Transverse colon (tissue), 4 donors: ENCODE measurements at places on chromosomes 13 and 19. TPM values are rescaled to one million over a fixed set of nuclear protein-coding genes. Genes with fewer than 3 reads are reported as not detected.

FBXL3 gene
- total RNA-seq, result 80.7 TPM

GPR12 gene
- total RNA-seq, result 0.14 TPM

ZNF229 gene
- total RNA-seq, result 1.00 TPM

FFAR3 gene
- total RNA-seq, result not detected

GRCh38 chr13:111897178-111897845, 169.6 kb upstream of the SOX1 start:
- no peaks in the 10 kb centered on the region for H3K36me3 ChIP-seq
- DNase-seq, result no peak
- H3K4me1 ChIP-seq, result no peaks in the 10 kb centered on the region
- no peak overlapping the region for H3K4me3 ChIP-seq
- no peak overlapping the region for H3K27ac ChIP-seq

DNA sequence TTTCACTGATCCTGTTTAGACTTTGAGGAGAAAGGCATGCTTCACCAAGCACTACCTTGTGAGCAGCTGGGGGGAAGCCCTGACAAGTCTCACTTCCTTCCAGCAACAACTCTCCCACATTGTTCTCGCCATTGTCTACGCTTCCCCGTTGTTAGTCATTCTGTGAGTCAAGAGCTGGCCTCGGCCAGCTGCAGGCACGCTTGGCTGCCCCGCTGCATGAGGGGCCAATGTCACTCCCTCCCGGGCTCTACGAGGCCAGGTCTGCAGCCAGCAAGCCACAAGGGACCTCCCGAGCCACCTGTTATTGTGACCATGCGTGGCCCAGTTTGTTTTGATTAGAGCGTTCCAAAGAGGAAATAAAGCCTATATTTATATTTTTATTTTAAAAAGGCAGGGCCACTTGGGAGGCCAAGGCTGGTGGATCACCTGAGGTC, 220.9 kb downstream of the FOXO1 start:
- DNase-seq, result peak; percentile 60
- H3K27me3 ChIP-seq, result no peaks in the 10 kb centered on the region
- H3K36me3 ChIP-seq, result no peaks in the 10 kb centered on the region
- H3K4me3 ChIP-seq, result no peak overlapping the region
- H3K4me1 ChIP-seq, result peaks cover 17% of the 10 kb centered on the region
- no peak overlapping the region for H3K27ac ChIP-seq

- DNase-seq, result peak; percentile 97
- H3K27me3 ChIP-seq, result no peaks in the 10 kb centered on the region
- H3K36me3 ChIP-seq, result peaks cover 31% of the 10 kb centered on the region
Observed at GRCh38 chr19:1438035-1438932, at the start of gene RPS15. Gene RPS15, plus strand, starts transcription at chr19:1438396. Its CDS starts 30 bp downstream, at chr19:1438426.

DNA sequence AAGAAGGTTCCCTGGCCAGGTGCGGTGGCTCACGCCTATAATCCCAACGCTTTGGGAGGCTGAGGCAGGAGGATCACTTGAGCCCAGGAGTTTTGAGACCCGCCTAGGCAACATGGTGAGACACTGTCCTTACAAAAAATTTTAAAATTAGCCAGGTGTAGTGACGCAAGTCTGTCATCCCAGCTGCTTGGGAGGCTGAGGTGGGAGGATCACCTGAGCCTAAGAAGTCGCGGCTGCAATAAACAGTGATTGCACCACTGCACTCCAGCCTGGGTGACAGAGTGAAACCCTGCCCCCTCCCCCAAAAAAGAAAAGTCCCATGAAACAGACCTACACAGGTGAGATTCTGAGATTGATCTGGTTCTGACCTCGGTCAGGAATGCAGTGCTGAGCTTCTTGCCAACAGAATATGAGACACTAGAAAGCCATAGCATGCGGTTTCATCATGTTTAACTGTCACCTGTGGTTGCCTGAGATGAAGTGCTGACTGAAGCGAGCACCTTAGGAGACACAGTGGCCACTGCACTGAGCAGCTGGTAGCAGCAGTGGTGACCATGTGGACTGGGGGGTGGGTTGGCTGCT, 2.0 kb upstream of the A1BG start:
- no peak overlapping the region for H3K4me3 ChIP-seq
- H3K27ac ChIP-seq, result no peak overlapping the region
- H3K4me1 ChIP-seq, result peaks cover 8% of the 10 kb centered on the region
- H3K36me3 ChIP-seq, result no peaks in the 10 kb centered on the region
- no peak for DNase-seq
- H3K27me3 ChIP-seq, result peaks cover 26% of the 10 kb centered on the region

GRCh38 chr13:74966814-74967424, 515.0 kb downstream of the TBC1D4 start:
- no peak overlapping the region for H3K27ac ChIP-seq
- H3K36me3 ChIP-seq, result no peaks in the 10 kb centered on the region
- no peaks in the 10 kb centered on the region for H3K27me3 ChIP-seq
- H3K4me1 ChIP-seq, result no peaks in the 10 kb centered on the region
- H3K4me3 ChIP-seq, result no peak overlapping the region

- no peak overlapping the region for H3K27ac ChIP-seq
- H3K27me3 ChIP-seq, result no peaks in the 10 kb centered on the region
- H3K4me1 ChIP-seq, result no peaks in the 10 kb centered on the region
- no peak for DNase-seq
- H3K4me3 ChIP-seq, result no peak overlapping the region
Observed at GRCh38 chr13:98846521-98846920, 94.0 kb upstream of the SLC15A1 start.
